ENCODE measurements at places on chromosomes 6 and 20. TPM values are rescaled to one million over a fixed set of nuclear protein-coding genes. Genes with fewer than 3 reads are reported as not detected.

The TRPC4AP gene
- total RNA-seq, result 71.7 TPM

The PARD6B gene
- 1.4 TPM for total RNA-seq

DNA sequence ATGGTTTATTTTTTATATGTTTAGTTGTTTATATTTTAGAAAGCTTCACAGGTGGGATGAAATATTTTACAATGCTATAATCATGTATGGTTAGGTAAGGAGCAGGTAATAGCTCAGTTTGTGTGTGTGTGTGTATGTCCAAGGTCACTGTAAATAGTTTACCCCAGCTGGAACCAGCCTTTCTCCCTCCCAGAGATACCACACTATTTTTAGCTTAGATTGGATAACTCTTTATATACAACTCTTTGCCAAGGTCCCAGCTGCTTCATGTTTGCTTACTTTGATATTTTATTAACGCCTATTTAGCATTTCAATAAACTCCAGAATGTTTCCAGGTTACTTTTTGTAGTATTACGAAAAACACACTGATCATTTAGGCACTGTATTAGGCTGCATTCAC, 1.8 kb upstream of the PEX7 start:
- DNase-seq, result no peak
- no peaks in the 10 kb centered on the region for H3K4me1 ChIP-seq
- H3K27ac ChIP-seq, result no peak overlapping the region
- H3K36me3 ChIP-seq, result no peaks in the 10 kb centered on the region
- H3K27me3 ChIP-seq, result no peaks in the 10 kb centered on the region

GRCh38 chr20:50450881-50451752, 59.1 kb upstream of the PTPN1 start:
- no peaks in the 10 kb centered on the region for H3K27me3 ChIP-seq
- peak overlapping the region; percentile 74 for H3K27ac ChIP-seq
- H3K36me3 ChIP-seq, result no peaks in the 10 kb centered on the region
- H3K4me3 ChIP-seq, result no peak overlapping the region
- no peaks in the 10 kb centered on the region for H3K4me1 ChIP-seq

Measured in breast epithelium (tissue), 4 donors.